ENCODE measurements at places on chromosomes 2 and 18.

- DNase-seq = no peak
Measured at GRCh38 chr18:74451148-74451547, 6.0 kb downstream of the DIPK1C start.

DNA sequence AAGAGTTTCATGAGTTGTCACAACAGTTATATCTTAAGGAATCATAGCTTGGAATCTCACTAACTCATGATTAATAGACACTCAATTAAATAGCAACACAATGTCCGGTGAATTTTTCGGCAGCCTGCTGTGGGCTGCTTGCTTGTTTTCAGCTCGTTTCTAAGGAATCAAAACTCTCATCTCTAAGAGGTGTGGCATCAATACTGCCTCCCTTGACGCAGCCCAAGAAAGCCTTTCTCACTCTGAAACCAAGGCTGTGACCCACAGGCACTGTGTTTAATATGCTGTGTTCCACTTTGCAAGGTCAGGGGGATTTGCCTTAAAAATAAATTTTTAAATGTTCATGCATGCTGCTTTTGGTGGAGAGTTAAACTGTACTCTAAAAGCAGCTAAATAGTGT lies 5.4 kb downstream of the DCC start:
- no peak for DNase-seq

DNA sequence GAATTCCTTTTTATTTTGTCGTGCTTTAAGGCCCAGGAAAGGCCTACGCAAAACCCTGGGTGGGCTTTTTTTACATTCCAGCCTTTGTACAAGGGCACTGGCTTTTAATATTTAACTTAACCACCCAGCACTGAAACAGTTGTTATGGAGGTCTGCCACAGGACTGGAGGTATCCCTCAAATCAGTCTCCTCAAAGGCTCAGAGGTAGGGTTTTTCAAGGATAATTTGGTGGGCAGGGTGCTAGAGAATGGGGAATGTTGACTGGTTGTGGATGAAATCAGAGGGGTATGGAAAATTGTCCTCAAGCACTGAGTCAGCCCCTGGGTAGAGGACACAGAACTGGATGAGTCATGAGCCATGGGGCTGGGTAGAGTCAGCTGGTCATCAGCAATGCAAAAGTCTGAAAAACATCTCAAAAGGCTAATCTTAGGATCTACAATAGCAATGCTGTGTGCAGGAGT lies 443.1 kb downstream of the THSD7B start:
- DNase-seq = no peak

DNA sequence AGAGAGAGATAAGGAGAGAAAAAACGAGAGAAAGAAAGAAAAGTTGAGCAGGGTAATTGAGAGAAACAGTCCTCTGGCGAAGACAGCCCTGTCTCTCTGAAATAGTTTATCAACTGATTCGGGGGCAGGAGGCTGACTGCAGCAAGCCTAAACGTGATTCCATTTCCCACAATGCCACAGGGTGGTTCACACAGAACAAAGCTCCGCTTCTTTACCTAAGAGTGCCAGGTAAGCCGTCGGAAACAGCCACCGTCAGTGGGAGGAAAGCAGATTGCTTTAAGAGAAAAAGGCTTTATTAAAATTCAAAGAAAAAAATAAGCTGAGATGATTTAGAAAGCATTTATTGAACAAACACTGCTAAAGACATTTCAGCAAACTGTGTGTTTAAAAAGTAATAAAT lies 271.4 kb upstream of the POU3F3 start:
- DNase-seq = no peak

- no peak for DNase-seq
Measured at GRCh38 chr18:23835506-23835905, 146.3 kb downstream of the LAMA3 start.

- DNase-seq = no peak
Measured at GRCh38 chr2:80293039-80293438, 11.5 kb downstream of the LRRTM1 start.

All from NCI-H1092 treated with DMSO at 0.1 percent for 48 hours (cell line).